AG09309 (cell line): ENCODE measurements at places on chromosomes 7 and 10.

- DNase-seq = no peak
Measured at GRCh38 chr7:143256325-143256724, 6.9 kb upstream of the GSTK1 start.

DNA sequence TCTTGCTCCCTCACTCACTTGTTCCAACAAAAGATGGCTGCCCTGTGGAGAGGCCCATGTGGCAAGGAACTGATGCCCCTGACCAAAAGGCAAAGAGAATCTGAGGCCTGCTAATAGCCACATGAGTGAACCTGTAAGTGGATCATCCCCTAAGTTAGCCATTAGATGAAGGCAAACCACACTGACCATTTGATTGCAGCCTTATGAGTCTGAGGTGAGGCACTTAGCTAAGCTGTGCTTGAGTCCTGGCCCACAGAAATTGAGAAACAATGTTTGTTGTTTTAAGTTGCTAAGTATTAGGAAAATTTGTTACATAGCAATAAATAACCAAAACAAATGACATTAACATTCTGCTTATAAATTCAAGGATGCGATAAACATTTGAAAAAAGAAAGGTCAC lies 100.1 kb upstream of the BET1 start:
- DNase-seq = no peak

DNA sequence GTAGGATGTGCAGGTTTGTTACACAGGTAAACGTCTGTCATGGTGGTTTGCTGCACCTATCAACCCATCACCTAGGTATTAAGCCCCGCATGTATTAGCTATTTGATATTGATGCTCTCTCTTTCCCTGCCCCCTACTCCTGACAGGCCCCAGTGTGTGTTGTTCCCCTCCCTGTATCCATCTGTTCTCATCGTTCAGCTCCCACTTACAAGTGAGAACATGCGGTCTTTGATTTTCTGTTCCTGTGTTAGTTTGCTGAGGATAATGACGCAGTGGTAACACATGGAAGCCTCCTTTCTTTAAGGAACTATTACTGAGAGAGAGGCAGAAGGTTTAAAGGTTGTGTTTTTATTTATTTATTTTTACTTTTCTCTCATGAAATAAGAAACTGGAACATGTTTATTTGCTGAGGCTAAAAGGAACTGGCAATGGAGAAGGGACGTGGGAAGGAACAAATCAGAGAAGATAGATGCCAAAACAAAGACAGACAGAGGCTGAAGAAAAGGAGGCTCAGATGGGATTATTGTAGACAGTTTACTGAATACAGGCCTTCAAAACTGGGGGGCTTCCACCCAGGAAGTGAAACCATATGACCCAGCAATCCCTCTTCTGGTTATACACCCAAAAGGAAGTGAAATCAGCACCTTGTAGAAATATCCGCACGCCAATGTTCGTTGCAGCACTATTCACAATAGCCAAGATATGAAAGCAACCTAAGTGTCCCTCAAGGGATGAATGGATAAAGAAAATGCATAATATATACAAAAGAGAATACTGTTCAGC lies 556.3 kb downstream of the GRM8 start:
- no peak for DNase-seq

- no peak for DNase-seq
Measured at GRCh38 chr10:79938728-79939406, 10.0 kb downstream of the SFTPD start.

DNA sequence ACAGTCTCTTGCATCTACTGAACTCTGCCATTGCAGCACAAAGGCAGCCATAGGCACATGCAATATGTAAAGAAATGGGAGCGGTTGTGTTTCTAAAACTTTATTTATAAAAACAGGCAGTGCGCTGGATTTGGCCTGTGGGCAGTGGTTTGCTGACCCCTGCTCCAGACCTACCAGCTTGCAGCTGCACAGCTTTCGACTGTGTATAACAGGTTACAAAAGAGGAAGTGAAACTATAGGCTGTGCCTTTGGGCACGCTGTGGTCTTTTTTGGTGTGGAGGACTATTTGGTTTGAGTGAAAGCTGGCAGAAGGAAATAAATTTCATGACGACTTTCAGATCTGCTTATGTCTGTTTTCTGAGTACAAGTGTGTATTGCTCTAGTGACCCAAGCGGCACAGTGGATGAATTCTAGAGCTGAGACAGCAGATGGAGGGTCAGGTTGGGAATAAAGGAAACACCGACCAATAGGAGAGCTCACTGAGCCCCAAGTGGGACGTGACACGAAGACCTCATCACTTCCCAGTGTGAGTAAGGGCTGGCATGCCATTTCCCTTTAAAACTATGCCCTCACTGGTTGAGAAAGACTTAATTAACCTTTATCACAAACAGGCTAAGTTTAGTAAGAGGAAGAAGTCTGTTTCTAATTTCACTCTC lies 152.7 kb downstream of the ANK3 start:
- peak; percentile 64 for DNase-seq

DNA sequence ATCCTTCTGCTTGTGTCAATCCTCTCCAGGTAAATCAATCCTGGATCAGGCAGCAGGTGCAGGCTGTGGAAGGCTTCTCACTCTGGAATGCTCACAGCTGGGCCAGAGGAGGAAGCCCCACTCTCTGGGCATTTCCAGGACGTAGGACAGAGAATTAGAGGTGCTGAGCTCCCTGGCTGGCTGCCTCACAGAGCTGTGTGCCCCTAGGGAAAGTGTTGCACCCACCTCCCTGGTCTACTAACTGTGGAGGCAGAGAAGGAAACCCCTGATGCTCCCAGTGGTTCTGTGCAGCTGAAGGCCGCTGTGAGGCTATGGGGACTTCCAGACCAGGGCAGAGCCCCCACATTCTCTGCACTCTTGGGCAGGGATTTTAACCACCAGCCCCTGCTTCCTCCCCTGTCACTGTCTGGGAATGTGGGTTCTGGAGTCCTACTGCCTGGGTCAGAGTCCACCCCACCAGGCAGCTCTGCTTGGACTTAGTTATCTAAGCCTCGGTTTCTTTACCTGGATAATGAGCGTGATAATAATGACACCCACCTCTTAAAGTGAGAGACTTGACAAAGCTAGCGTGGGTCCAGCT lies 73.5 kb upstream of the EEPD1 start:
- no peak for DNase-seq

DNA sequence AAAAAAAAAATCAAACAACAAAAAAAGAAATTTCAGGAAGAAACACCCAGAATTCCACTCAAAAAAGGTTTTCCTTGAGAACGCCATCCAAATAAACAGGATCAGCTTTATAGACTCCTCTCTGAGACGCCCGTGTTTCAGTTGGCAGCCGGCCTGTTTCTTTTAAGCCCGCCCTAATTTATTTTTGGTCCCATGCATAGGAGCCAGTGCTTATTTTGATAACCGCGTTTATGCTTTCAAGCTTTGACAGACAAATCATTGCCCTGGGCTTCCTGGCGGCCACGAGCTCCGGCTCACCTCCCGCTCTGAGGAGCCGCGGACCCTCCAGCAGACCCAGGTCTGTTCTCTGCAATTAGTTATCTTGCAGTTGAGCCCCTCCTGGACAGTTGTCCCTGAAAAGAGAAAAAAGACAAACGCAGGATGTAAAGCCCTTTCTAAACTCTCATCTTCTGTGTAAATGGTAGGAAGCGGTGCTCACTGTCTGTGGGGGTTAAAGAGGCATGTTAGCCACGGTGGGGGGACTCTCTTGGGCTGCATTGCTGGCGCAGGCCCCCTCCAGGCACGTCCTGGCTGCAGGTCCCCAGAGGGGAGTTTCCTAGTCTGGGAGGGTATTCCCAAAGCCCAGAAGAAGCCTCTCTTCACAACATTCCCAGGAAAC lies 22.2 kb upstream of the UNCX start:
- no peak for DNase-seq

- DNase-seq = no peak
Measured at GRCh38 chr10:35532141-35532540, 73.0 kb upstream of the GJD4 start.

DNA sequence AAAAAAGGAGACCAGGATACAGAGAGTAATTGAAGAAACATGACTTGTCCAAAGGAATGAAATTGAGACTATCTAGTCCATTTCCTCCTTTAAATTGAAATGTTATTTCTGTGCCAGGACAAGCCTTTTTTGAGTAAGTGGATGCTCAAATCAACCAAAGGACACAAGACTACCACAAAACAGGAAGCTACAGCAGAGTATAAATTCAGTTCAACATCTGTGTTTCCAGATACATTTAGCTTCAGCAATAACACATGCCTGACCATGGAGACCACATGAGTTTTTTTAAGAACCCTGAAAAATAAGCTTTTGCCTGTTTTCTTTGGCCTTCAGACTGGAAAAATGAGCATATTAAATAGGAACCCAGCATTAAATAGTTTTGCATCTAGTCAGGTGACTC lies 707.5 kb downstream of the ZWINT start:
- no peak for DNase-seq

- DNase-seq = no peak
Measured at GRCh38 chr7:113799896-113800295, 118.9 kb downstream of the PPP1R3A start.

DNA sequence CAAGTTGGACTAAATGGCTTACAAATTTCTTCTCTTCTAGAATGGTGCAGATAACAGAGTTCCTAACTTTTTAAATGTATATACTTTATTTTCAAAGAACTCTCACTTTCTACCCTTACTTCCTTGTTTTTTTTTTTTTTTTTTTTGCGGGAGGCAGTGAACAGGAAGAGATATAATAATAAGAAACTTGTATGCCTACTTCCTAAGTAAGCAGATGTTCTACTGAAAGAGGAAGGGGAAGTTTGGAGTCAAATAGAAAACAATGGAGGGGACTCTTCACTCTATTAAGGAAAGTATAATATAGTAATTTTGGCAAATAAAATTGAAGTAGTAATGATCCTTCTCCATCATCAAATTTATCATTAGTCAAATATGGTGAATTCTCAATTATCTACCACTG lies 754.0 kb downstream of the KCNMA1 start:
- no peak for DNase-seq

DNA sequence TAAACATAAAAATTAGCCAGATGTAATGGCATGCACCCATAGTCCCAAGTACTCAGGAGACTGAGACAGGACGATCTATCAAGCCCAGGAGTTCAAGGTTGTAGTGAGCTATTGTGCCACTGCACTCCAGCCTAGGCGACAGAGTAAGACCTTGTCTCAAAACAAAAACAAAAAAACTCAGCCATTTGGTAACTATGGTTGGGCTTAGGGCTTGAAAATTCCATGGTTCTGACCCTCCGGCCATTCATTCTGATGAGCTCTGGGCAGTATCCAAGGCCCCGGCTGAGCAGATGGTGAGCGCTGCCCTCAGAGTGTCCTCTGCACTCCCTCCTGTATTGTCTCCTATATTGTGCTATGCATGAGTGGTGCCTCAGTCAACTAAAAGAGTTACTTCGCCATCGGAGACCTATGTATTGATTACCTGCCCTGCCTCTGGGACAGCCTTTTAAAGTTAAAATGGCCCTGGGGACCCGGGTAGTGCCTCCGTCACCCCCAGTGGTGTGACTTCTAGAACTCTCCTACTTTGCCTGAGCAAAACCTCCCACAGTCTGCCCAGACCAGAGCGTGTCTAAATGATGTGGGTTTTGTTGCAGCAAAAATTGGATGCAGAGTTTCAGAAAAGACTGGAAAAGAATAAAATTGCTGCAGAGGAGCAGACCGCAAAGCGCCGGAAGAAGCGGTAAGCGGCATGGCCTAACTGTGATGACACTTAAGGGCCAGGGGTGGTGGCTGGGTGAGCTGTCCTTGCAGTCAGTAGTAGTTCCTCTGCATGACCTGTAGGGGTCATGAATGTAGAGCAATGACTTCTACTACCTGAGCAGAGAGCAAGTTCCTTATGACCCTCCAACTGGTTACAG lies 8.1 kb downstream of the PRKRIP1 start:
- peak; percentile 14 for DNase-seq

DNA sequence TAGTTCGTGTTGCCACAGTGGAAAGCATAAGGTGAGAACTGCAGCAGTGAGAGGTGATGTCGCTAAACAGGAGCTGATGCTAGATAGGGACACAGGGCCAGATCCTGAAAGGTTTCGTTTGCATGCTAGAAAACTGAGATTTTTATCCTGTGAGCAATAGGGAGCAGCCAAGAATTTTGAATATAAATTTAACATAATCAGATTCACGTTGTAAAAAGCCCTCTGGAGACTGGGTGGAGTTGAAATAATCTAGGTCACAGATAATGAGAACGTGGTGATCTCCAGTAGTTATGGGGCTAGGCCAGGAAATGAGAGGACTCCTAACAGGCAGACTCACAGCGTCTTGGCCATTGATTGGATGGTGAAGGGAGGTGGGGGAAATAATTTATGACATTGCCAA lies 92.1 kb upstream of the IMMP2L start:
- no peak for DNase-seq

DNA sequence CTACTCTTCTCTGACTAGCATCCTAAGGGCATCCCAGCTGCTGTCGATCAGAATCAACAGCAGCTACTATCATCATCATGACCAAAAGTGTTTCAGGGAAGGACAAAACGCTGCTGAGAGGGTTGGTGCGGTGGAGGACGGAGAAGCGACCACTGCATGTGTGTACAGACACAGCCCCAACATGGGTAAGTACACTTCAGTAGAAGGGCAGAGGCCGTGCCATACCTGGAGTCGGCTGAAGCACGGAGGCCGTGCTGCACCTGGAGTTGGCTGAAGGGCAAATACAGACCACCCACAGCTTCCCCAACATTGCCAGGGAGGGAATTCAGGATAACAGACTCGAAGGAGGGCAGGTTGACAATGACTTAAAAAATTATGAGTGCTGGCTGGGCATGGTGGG lies 67.8 kb upstream of the CYTH3 start:
- no peak for DNase-seq

GRCh38 chr7:149654588-149654987 lies 118.8 kb downstream of the ZNF467 start:
- no peak for DNase-seq

DNA sequence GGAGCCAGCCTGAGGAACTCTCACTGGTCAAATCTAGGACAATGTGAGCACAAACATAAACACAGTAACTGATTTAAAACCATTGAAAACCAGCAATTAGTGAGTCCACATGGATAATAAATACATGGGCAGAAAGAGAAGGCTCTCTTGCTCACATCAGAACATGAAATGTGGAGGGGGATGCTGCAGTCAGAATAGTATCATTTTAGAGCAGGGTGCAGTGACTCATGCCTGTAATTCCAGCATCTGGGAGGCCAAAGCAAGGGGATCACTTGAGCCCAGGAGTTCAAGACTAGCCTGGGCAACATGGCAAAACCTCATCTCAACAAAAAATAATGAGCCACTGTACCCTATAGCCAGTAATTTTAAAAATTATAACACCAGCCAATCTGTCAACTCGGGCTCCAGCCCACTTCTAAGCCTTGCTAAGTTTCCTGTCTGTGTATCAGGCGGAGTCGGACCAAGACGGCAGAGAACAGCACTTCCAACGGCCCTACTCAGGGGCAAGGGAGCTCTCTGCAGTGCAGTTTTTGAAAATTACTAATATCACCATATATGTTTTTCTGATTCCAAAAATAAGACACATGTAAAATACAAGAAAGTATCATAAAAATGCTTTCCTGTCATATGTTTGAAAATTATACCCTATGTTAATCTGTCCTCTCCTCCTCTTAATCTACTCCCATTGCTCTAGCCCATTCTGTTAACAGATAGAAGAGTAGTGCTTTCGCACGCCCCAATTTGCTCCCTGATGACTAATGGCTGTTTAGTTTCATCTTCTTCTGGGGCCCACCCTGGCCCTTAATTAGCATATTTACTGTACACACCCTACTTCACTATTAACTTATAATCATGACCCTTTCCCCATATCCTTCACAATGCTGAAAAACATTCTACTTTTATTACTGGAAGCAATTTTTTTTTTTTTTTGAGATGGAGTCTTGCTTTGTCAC lies 17.1 kb downstream of the URGCP start:
- no peak for DNase-seq
